ENCODE measurements at places on chromosomes 12 and 14. TPM values are rescaled to one million over a fixed set of nuclear protein-coding genes. Genes with fewer than 3 reads are reported as not detected.

Gene DGKA
- 2.7 TPM for total RNA-seq

Gene STON2
- total RNA-seq = 10.0 TPM

Gene NTF3
- total RNA-seq = 4.0 TPM

Gene POLE2
- total RNA-seq = 5.3 TPM

Gene TDRD9
- 0.86 TPM for total RNA-seq

- peak; percentile 56 for DNase-seq
These were observed 17.0 kb downstream of the ZDHHC22 start for GRCh38 chr14:77124345-77125280.

- no peak for DNase-seq
These were observed 165.7 kb upstream of the RBM19 start for GRCh38 chr12:114131824-114132223.

- no peak for DNase-seq
These were observed 498.9 kb downstream of the SLC6A15 start for GRCh38 chr12:84413656-84414055.
